ENCODE measurements at places on chromosomes 3 and 15.

GRCh38 chr3:18579661-18580060 is 154.5 kb upstream of the SATB1 start:
- H3K27me3 ChIP-seq: no peaks in the 10 kb centered on the region
- DNase-seq: no peak
- peak overlapping the region; percentile 8 for H3K27ac ChIP-seq
- no peaks in the 10 kb centered on the region for H3K36me3 ChIP-seq

GRCh38 chr3:105502333-105502732 is 135.6 kb downstream of the ALCAM start:
- no peaks in the 10 kb centered on the region for H3K27me3 ChIP-seq
- no peaks in the 10 kb centered on the region for H3K36me3 ChIP-seq
- H3K27ac ChIP-seq: no peak overlapping the region
- H3K4me3 ChIP-seq: no peak overlapping the region

DNA sequence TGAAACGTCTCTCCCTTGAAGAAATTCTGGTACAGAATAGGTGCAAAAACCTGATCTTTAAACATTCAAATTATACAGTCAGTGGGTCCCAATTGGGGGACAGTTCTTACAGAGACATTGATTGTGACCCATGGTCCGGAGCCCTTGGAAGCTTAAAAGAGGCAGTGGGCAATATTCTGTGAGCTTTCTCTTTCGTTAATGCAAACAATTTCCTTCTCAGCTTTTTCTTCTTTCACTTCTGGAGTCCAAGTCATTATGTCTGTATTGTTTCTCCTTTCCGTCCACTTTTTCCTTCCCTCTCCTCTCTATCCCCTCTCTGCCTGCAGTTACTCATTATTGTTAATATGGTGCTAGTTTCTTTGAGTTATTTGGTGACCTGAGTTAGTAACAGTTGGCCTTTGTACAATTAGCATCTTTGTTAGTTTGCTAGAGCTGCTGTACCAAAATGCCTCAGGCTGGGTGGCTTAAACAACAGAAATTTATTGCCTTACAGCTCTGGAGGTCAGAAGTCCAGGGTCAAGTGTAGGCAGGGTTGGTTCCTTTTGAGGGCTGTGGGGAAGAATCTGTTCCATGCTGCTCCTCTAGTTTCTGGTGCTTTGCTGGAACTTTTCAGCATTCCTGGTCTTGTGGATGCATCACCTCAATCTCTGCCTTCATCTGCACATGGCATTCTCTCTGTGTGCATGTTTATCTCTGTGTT is 102.6 kb downstream of the GMPS start:
- no peak overlapping the region for H3K4me3 ChIP-seq
- H3K4me1 ChIP-seq: no peaks in the 10 kb centered on the region
- no peak overlapping the region for H3K27ac ChIP-seq
- DNase-seq: no peak

- H3K4me1 ChIP-seq: peaks cover 4% of the 10 kb centered on the region
- no peak overlapping the region for H3K27ac ChIP-seq
- no peak for DNase-seq
- H3K27me3 ChIP-seq: peaks cover 15% of the 10 kb centered on the region
Measured at GRCh38 chr3:124599147-124599765, 131.0 kb upstream of the UMPS start.

GRCh38 chr3:105511031-105511430 is 144.3 kb downstream of the ALCAM start:
- no peak overlapping the region for H3K4me3 ChIP-seq
- H3K36me3 ChIP-seq: peaks cover 2% of the 10 kb centered on the region
- no peaks in the 10 kb centered on the region for H3K4me1 ChIP-seq

GRCh38 chr3:179082416-179082815 is 10.8 kb upstream of the ZMAT3 start:
- no peaks in the 10 kb centered on the region for H3K27me3 ChIP-seq
- H3K27ac ChIP-seq: no peak overlapping the region
- H3K4me3 ChIP-seq: no peak overlapping the region
- DNase-seq: no peak

DNA sequence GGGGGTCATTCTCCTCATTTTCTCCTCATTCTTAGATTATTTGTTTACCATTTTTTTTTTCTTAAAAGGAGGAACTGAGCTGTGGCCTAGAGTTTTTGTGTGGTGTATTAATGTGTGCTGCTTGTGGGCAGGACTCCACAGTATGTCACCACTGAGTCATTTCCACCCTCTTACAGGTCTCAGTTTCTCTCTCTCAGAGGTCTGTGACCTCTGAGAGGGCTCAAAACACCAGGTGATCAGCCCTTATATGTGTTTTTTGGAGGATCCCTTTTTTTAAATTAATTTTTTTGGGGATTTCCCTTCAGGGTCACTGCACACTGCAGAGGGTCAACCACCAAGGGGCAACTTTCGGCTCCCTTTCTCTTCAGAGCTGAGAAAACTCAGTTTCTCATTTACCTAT is 166.4 kb downstream of the SUCNR1 start:
- no peak for DNase-seq
- peaks cover 5% of the 10 kb centered on the region for H3K36me3 ChIP-seq
- peaks cover 6% of the 10 kb centered on the region for H3K27me3 ChIP-seq
- peaks cover 3% of the 10 kb centered on the region for H3K4me1 ChIP-seq

DNA sequence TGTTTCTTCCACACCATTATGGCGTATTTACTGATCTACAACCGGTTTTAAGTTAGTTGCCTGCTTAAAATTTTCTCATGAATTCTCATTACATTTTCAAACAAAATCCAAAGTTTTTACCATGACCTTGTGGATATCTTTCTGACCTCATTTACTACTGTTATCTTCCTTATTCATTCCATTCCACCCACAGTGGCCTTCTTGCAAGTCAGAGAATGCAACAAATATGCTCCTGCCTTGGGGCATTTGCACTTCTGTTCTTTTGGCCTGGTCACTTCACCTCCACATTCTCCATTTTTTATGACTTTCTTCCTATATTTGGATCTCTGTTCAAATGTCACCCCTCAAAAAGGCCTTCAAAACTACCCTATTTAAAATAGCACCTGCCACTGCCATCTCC is 8.8 kb upstream of the SLC15A2 start:
- no peak overlapping the region for H3K27ac ChIP-seq
- no peaks in the 10 kb centered on the region for H3K4me1 ChIP-seq
- no peak for DNase-seq
- no peak overlapping the region for H3K4me3 ChIP-seq
- no peaks in the 10 kb centered on the region for H3K36me3 ChIP-seq
- no peaks in the 10 kb centered on the region for H3K27me3 ChIP-seq

GRCh38 chr3:120796976-120797375 is 54.4 kb downstream of the GTF2E1 start:
- peaks cover 17% of the 10 kb centered on the region for H3K27me3 ChIP-seq
- no peaks in the 10 kb centered on the region for H3K36me3 ChIP-seq
- no peak for DNase-seq
- no peak overlapping the region for H3K27ac ChIP-seq
- H3K4me1 ChIP-seq: peaks cover 2% of the 10 kb centered on the region

GRCh38 chr15:88258093-88258641 is 1.6 kb upstream of the NTRK3 start:
- peak overlapping the region; percentile 85 for H3K4me3 ChIP-seq
- peaks cover 4% of the 10 kb centered on the region for H3K36me3 ChIP-seq
- H3K27ac ChIP-seq: no peak overlapping the region
- peaks cover 14% of the 10 kb centered on the region for H3K4me1 ChIP-seq

DNA sequence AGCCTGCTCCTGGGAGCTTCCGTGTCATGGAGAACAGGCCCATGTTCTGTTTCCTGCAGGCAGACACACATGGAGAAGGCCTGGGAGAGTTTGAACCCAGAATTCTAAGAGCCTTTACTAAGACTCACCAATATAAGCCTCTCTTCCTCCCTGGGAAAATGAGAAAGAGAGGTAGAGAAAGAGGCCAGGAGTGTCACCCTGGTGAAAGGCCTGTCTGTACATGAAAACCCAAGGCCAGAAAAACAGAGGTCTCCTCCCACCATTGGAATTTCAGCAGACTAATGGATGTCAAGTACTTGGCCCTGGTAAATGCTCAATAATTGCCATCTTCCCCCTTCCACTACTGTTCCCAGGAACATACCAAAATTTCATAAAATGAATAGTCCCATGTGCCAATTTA is 117.6 kb downstream of the TOP2B start:
- no peaks in the 10 kb centered on the region for H3K36me3 ChIP-seq
- H3K27ac ChIP-seq: no peak overlapping the region
- no peak for DNase-seq
- peaks cover 15% of the 10 kb centered on the region for H3K27me3 ChIP-seq
- no peaks in the 10 kb centered on the region for H3K4me1 ChIP-seq
- no peak overlapping the region for H3K4me3 ChIP-seq

GRCh38 chr3:170705131-170705530 is 119.3 kb upstream of the SLC7A14 start:
- DNase-seq: no peak
- peaks cover 2% of the 10 kb centered on the region for H3K36me3 ChIP-seq
- H3K27me3 ChIP-seq: peaks cover 7% of the 10 kb centered on the region
- no peak overlapping the region for H3K27ac ChIP-seq
- H3K4me3 ChIP-seq: no peak overlapping the region
